D341Med (cell line): ENCODE measurements at places on chromosomes 5 and 9.

DNA sequence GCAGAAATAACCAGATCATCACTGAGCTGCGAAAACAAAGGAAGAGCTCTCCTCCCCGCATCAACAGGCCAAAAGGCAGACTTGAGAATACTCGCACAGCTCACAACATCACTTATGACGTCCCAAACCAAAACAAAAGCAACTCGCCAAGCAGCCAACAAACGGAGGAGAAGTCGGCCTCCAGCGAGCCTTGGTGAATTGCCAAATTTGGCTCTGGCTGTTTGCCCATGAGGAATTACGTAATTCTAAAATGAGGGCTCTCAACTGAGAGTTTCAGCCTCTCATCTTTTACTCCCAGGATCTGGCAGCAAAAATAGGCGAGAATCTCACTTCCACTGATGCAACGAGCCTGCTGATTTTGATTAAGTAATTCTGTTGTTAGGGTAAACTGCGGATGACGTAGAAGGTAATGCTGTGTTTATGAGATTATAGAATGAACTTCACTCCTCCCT lies 51.7 kb upstream of the SEMA6A start:
- no peak for DNase-seq

- no peak for DNase-seq
Observed at GRCh38 chr5:65774346-65774745, 52.3 kb downstream of the NLN start.

GRCh38 chr5:148623741-148624140 lies 30.6 kb downstream of the HTR4 start:
- no peak for DNase-seq

DNA sequence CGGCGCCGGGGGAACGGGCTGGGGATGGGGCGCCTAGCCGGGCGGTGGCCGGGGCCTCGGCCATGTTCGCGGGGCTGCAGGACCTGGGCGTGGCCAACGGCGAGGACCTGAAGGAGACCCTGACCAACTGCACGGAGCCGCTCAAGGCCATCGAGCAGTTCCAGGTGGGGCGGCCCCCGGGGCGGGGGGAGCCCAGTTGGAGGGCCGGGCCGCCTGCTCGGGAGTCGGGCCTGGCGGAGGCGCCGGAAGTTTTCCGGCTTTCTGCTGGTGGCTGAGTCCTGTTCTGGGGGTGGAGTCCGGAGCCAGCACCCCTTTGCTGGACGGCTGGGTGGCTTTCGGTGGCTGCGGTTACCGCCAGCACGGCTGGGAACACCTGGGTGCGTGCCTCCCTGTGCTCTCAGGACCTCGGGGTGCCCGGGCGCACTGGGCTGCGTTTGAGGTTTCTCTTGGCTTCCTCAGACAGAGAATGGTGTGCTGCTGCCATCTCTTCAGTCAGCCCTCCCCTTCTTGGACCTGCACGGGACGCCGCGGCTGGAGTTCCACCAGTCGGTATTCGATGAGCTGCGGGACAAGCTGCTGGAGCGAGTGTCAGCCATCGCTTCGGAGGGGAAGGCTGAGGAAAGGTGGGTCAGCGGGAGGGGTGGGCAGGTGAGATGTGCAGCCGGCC lies 454 bp downstream of the NELFB start:
- DNase-seq: no peak

GRCh38 chr9:4024281-4024777 lies 275.5 kb downstream of the GLIS3 start:
- DNase-seq: no peak

DNA sequence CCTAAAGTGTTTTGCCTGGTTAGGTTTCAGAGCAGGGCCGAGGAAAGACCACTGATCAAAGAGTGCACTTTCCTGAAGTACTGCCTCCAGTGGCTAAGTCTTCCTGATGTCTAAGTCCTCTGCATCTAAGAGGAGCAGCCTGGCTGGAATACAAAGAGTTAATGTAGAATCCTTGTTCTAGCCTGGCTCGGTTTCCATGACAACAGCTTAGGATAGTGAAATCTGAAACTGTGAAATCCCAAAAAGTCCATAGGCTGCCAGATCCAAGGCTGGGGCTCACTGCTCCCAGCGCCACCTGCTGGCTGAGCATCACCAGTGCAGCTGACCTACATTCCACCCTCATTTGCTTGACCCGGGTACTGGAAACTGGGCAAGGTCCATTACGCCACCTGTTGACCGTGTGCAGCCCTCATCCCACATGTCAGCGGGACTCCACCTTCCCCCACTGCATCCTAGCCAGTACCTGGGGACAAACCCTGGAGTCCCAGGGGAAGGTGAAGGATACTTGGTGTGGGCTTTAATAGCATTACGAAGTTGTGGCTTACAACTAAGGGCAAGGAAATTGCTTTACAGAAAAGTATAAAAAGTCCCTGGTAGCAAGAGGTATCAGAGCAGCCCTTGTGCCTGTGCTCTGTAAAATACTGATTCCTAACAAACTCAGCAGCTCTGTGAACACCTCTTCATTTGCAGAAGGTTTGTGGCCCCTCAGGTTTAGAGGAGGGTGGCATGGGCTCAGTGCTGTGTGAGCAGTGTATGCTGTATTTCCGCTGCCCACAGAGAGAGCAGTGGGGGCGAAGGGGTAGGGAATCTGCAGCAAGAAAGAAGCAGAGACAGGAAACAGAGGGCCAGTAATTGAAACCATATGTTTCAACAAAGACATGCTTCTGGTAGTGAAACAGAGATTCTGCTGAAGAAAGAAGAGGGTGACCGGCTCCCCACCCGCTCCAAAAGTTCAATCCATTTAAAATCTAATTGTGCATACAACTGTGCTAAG lies 36.0 kb downstream of the PCDHGC5 start:
- DNase-seq: peak; percentile 87

- DNase-seq: no peak
Observed at GRCh38 chr9:116959809-116960208, 272.7 kb downstream of the TRIM32 start.

GRCh38 chr9:135519179-135519971 lies 1.9 kb upstream of the LCN1 start:
- no peak for DNase-seq

DNA sequence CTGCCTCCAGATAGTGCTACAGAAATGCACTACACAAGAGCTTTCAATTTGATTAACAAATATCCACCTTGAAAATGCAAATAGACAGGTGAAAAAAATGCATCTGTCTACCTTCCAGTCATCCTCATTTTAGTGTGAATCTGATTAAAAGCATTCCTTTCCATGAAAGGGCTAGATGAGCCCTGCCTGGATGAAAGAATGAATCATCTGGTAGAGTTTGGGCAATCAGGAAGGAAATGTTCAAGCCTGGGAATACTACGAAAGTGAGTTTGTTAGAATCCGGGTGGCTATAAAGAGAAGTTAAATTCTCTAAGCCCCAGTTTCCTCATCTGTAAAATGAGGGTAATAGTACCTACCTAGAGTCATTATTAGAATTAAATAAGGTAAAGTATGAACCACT lies 142.6 kb downstream of the FAM114A2 start:
- DNase-seq: no peak

DNA sequence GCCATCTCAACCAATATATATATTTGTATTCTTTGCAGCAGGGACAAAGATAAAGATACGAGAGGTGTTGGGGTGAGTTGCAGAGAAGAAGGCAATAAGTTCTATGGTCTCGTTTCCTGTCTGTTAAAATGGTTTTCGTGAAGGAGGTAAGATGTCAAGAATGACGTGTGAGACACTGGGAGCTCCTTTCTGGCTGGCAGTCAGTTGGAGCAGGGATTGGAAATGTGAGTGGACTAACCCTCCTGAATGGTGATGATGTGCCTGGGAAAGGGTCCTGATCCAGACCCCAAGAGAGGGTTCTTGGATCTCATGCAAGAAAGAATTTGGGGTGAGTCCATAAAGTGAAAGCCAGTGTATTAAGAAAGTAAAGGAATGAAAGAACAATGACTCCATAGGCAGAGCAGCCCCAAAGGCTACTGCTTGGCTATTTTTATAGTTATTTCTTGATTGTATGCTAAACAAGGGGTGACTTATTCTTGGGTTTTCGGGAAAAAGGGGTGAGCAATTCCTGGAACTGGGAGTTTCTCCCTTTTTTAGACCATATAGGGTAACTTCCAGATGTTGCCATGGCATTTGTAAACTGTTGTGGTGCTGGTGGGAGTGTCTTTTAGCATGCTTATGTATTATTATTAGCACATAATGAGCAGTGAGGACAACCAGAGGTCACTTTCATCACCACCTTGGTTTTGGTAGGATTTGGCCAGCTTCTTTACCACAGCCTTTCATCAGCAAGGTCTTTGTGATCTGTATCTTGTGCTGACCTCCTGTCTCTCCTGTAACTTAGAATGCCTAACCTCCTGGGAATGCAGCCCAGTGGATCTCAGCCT lies 53.7 kb downstream of the SPATA31C2 start:
- DNase-seq: no peak

- no peak for DNase-seq
Observed at GRCh38 chr5:16855898-16856297, 80.2 kb downstream of the MYO10 start.

DNA sequence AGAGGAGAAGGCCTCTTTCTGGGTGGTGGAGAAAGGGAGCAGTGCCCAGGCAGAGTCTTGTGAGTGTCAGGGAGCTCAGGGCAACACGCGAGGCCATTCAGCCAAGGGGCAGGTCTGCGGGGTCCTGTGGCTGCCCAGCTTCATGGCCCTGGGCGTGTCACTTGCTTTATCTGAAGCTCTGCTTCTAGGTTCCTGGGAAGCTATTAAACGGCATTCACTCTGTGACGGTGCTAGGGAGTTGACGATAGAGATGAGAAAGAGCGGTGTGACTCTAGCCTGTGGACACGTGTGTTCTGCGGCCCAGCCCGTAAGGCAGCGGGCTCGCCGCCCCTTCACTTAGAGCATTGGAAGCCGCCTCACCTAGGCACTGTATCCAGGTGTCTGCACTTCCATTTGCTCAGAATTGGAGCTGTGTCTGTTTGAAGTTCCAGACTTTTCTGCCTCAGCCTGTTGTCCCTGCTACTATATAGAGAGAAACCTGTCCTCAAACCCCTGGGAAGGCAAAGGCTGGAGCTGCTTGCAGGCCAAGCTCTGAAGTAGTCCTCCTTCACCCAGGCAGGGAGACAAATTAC lies 88.3 kb downstream of the PHF2 start:
- no peak for DNase-seq

GRCh38 chr9:94568972-94569712 lies 14.3 kb downstream of the PCAT7 start:
- no peak for DNase-seq

- DNase-seq: no peak
Observed at GRCh38 chr5:76582230-76583162, 40.7 kb downstream of the F2RL2 start.

DNA sequence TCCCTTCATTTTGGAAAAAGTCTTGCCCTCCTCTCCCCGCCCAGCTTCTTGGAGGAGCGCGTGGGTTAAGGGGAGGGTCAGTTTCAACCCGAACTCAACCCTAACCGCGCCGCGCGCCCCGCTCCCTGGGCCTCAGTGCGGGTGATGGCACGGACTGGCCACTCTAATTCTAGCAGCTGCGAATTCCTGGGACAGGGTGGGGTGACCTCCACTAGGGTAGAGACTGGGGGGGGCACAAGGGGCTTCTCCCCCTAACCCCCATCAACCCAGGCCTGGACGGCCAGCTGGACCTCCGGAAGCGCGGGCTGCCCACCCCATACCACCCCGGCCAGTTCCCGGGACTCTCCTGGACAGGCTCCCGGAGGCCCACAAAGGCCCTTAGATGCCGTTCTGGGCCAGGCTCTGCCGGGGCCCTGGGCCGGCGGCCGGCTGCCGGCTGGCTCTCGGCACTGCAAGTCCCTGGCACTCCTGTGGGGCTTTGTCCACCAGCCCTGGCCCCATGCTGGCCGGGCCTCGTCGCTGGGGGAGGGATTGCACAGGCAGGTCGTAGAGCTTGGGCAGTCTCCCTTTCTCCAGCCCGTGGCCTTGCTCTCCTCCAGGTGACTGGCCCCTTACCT lies 7.2 kb upstream of the PSD2 start:
- DNase-seq: no peak

DNA sequence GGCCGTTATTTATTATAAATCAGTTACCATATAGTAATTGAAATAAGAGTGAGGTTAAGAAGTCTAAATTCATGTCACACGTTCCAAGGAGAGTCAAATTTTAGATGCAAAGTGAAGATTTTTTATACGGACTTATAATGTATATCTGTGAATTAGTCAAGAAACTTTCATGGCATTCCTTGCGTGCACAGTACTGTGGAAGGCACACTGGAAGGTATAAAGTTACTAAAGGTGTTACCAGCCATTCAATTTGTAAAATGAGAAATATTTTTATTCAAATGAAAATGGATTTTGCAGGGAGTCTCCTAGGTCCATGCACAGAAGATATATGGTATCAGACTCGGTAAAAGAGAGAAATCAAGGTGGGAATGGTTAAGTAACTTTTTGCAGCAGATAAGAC lies 408.1 kb upstream of the CTNND2 start:
- no peak for DNase-seq

DNA sequence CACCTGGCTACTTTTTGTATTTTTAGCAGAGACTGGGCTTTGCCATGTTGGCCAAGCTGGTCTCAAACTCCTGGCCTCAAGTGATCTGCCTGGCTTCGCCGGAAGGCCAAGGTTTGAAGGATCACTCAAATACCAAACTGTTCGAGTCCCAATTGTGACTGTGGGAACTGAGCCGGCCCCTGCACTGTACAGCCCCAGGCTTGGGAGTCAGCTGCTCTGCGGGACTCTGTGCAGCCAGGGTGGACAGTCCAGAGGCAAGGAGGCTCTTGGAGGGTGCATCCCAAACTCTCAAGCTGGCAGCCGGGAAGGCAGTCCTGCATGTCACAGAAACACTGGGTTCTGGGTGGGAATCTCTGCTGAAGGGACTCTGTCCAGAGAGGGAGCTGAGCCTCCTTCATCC lies 109.0 kb downstream of the ENTREP1 start:
- no peak for DNase-seq

DNA sequence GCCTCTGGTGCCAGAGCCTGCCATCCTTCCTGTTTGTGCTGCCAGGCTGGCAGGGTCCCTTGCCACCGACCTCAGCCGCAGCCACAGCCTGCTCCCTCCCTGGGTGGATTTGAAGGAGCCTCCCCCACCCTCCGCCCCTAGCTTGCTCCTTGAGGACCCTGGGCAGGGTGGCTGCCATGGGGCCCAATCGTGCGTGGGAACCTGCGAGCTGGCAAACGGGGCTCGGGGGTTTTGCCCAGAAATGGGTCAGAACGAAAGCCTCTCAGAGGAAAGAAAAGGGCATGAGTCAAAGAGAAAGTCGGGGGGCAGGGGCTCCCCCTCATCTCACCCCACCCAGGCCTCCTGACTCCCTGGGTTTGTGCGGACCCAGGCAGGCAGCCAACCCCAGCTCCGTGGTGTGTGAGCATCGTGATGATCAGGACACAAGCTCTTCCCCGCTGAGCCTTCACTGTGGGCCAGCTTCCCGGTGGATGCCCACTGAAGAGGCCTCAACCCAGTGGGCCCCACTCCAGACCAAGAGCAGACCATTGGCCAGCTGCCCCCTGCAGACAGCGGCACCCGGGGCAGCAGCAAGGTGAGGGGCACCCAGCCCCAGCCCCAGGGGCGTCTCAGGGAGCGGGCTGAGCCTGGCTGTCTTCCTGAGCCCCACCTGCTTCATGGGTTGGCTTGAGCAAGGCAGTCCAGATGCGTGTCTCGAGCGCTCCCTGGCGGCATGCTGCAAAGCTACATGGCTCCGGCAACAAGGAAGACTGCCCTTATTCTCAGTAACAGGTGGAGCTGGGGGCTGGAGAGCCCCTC lies 3.0 kb upstream of the FUT7 start:
- peak; percentile 90 for DNase-seq

- DNase-seq: peak; percentile 47
Observed at GRCh38 chr9:1726993-1727759, 288.0 kb upstream of the SMARCA2 start.
